Stimulated activated effector memory CD8-positive, alpha-beta T cell treated with anti-CD3 and anti-CD28 coated beads, Interleukin-12 subunit alpha, Interleukin-12 subunit beta, amount 100 ng/mL, for 72 hours (primary cell): ENCODE measurements at places on chromosomes 1 and 21.

DNA sequence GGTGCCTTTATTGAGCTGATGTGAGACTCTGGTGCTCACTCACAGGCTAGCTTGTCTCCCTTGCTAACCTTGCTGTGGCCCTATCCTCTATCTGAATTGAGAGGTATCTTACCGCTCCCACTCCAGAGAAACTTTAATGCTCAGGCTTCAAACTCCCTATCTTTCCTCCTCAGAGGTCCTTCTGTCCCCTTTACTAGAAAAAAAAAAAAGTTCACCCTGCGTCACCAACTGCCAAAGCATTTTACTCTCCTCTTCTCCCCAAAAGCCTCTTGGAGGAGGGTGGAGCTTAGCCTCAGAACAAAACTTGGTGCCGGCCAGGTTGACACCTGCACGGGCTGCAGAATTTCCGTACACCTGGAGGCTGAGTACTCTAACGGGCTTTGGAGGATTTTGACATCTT, 55.1 kb downstream of the ATP2B4 start:
- no peak for DNase-seq

DNA sequence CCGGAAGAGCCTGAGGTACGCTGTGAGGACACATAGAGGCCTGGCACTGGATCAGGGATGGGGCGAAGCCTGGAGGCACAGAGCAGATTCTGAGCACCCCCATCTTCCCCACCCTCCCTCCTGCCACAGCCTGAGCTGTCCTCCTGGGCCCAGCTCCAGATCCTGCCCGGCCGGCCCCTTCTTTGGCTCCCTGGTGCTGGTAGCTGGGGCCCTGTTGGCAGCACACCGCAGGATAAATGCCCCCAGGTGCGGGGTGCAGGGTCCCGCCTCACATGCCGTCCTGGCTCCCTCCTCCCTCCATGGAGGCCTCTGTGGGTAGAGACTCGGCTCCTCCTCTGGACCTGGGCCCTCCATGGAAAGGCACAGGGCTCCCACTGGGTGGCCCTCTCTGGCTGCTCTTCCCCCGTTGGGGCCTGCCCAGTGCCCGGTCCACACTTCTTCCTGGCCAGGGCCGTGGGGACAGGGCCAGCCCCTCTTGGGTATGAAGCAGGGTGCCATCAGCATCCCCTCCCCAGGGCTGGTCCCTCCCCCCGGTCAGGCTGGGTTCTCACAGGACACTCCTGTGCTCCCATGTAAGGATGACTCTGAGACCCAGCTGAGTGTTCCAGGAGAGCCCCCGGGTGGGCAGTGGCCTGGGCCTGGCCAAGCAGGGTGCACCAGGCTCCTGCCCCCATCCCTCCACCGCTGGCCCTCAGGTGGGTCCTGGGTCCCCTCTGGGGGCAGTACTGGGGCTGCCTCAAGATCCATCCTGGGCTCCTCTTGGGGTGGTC, 1.1 kb upstream of the OBSCN start:
- no peak for DNase-seq

DNA sequence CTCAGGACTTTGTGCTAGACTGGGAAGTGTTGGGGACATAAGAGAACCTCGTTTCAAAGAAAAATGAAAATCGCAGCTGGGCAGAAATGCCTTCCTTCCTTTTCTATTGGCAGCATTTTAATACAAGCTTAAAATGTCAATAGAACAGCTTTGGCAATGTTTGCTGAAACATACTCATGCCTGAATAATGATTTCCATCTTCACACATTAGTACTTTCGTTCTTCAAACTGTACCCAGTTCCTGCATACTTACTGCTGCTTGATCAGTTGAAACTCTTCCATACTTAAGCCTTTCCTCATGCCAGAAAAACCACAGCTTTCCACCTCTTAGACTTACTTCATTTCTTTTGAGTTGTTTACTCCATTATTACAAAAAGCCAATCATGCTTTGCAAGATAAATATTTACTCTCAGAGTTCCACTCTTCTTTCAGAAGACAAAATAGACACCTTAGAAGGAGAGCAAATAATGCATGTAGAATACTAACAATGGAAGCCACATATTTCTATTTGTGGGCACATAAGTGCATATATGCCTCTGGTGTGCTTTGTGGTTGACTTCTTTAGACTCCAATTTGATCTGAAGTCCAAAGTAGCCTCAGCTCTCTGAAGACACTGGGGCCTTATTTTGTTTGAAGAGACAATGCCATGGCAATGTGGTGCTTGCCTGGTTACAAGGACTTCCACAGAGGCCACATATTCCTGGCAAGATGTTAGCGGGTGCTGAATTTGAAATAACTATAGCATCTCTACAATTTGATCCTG, 22.7 kb upstream of the CD55 start:
- DNase-seq, result no peak

DNA sequence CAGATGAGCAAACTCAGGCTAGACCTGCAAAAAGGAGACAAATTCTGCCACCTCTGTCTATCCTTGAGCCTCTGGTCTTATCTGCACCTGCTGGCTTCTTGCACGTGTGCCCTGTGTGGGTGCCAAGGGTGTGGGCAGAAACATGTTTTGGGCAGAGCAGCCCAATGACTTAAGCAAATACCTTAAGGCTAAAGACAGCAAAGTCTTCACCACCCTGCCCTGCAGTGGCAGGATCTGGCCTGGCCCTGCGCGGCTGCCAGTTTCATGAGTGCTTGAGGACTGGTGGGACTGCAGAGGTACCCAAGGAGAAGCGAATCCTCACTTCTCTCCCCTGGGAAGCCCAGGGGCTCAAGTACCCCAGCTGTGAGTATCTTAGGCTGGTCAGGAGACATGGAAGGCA, 3.8 kb upstream of the SLC26A9 start:
- no peak for DNase-seq

GRCh38 chr1:40302475-40302874, 14.6 kb downstream of the COL9A2 start:
- DNase-seq, result no peak

DNA sequence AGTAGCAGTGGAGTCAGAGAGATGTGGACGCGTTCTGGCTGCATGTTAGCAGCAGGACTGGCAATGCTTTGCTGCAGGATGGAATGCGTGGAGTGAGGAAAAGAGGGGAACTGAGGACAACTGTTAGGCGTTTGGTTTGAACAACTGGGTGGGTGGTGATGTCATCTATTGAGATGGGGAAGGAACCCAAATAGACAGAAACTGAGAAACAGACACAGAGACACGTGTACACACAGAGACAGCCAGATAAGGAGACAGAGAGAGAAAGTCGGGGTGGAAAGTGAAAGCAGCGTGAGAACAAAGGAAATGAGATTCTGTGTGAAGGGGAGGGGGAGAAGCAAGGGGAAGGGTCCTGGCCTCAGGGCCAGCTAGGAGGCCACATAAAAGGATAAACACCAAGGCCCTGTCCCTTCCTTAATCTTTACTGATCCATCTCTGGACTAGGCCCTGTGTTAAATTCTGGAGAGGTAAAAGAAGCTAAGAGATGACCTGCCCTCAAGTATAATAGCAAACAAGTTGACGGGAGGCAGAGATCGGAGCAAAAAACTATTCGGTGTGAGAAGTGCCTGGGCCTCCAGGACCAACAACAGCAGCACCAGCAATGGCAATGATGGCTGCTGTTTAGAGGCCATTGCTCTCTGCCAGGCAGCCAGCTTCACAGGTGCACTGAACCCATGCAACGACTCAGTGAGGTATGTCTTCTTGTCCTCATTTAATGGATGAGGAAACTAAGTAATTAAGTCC, 31.6 kb downstream of the VWA5B1 start:
- DNase-seq, result no peak

DNA sequence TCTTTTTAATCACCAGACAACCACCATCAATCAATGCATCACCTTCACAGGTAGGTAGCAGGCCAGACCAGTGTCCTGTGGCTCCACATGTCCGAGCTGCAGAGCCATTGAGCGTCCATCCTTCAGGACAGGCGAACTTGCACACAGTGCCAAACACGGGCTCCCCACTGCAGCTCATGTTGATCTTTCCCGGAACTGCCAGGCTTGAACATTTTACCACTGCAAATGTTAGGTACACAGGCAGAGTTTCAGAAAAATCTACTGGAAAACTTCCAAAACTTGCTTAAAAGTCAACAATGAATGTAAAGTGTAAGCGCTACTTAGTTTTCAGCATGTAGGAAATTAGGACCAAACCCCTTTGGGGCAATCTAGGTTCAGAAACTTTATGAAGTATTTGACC, 6.6 kb downstream of the SELE start:
- DNase-seq, result no peak

DNA sequence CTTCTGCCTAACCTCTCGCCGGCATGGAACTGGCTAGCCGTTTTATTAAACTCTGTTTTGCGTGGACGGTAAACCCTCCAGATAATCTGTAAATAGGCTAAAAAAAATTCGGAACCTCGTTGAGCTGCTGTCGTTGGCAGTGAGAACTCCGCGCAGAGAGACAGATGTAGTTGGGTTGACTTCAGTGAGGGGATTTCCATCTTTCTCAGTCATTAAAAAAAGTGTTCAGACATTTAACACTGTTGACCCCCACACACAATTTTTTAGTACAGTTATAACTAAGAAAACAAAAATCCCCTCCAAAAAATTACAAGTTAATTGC, 464 bp downstream of the PARK7 start:
- no peak for DNase-seq
